NCI-H2029 treated with DMSO at 0.1 percent for 48 hours (cell line): ENCODE measurements at places on chromosomes 6 and 20.

- no peak for DNase-seq
Observed at GRCh38 chr6:128914051-128914450, 31.1 kb downstream of the LAMA2 start.

DNA sequence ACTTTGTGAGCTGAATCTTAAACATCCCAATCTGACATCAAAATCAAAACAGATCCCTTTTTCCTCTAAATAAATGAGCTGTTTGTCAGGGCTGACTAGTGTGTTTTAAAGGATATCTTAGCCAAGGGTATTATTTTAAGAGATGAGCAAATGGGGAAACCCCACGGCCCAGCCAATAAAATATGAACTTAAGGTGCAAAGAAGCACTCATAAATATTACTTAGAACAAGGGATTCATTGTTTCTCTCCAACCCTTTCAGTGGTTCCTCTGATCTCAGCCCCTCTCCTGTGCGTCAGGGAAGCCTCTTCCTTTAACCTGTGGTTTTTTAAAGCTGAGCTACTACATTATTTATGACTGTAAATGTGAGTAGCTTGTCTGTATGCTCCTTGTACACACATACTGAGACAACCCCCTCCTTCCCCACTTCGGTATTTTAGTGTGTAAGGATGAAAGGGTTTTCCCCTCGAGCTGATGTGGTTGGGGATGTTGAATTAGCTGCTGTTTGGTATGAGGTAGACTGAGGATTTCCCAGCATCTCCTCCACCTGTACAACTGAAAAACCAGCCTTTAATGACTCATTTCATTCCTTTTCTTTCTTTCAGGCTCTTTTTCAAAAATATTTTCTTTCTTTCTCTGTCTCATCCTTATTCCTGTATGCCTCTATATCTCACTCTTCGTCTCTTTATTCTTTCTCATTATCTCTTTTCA is 6.5 kb downstream of the BMP5 start:
- no peak for DNase-seq

DNA sequence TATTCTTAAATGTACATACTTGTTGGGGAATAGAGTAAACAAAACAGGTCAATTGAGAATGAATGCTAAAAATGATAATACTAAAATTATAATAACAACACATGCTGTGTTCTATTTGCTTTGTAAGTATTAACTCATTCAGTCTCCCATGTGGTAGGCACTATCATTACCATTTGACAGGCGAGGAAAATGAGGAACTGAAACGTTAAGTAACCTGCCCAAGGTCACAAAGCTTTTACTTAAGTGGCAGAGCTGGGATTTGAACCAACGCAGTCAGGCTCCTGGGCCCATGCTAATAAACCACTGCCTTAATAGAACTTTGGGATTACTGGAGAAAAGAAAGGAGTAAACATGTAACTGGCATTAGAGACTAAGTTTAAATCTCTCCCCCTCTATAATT is 3.8 kb downstream of the NSFL1C start:
- DNase-seq, result no peak

DNA sequence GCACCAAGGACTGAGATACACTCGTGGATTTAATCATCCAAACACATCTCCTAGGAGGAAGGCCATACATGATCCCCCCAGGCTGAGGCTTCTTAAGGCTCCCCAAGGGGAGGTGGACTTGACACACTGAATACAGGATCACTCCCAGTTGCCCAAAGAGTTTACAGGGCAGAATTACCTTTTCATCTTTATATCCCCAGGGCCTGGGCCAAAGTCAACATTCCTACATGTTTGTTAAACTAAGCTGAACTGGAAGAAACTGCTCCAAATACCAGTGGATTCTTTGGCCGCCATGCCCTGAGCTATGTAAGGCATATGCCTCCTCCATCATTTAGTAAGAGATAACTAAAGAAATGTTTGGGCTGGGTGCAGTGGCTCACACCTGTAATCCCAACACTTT is 22.2 kb upstream of the SERPINB1 start:
- no peak for DNase-seq

GRCh38 chr20:17825252-17825959 is 125.6 kb downstream of the BANF2 start:
- no peak for DNase-seq

- no peak for DNase-seq
Observed at GRCh38 chr20:17889226-17889625, 79.4 kb downstream of the SNX5 start.

DNA sequence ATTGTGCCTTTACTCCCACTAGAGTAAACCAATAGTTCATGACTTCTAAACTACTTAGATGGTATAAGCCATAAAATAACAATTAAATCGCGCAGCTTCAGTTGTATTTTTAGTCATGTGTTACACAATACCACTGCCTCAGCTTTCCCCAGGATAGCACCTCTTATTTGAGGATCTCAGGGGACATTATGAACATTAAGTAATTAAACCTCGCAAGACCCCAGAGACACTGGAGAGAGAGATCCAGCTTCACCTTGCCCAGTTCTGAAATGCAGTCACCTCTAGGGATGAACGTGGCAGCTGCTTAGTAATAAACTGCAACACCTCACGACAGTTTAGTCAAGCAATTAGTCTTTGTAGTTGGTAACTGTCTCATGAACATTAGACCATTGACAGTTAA is 87.1 kb downstream of the CFAP61 start:
- no peak for DNase-seq

DNA sequence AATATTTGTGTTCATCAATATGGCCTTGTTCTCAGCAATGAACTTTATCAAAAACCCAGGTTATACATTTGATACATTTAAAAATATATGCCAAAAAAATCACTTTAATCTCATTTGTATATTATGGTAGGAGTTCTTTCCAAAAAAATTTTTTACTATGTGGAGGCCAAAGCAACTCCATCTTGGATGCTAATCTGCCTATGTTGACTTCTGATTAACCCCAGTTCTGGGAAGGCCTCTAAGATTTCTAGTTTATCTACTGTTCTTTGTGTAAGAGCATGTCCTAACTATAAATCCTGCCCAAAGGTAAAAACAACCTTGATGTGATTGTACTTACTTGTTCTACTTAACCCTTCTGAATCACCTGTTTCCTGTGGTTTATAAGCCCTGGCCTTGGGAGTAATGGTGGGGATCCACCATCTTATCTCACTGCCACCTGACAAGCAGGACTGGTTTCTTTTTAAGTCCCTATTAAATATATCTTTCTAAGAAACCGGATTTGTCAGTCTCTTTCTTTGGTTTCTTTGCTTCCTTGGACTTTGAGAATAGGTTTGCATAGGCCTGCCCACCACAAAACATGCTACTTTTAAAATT is 46.7 kb downstream of the RNGTT start:
- DNase-seq, result no peak

DNA sequence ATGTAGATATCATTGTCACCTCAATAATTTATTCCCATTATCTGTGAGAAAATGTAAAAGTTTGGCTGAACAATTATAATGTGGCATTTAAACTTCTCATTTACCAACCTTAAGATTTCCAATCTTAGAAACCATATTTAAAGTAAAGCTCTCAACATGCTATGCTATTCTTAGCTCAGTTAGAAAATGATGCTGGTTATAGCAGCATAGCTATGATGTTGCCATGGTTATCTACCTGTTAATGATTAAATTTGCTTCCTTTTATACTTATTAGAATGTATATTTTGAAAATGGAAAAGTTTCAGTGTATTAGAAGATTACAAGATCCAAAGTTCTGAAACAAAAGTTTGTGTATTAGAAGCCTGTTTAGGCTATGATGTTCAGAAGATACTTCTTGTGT is 110.1 kb downstream of the GPR63 start:
- DNase-seq, result no peak

DNA sequence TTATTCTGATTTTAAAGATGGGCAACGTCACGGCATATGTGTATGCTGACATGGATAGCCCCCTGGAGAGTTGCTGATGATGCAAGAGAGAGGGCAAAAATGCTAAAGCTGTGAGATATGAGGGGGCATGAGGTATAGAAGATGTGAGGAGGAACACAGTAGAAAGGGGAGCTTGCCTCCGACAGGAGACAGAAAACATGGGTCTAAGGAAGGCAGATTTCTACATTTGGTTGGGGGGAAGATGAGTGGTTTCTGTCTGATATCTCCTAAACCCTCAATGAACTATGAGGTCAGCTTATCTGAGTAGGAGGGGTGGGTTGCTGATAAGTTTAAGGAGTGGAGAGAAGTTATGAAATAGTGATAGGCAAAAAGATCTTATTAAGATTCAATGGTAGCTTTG is 6.0 kb downstream of the RNF24 start:
- DNase-seq, result no peak

- DNase-seq, result no peak
Observed at GRCh38 chr6:107827541-107827940, 3.4 kb upstream of the SCML4 start.

- DNase-seq, result no peak
Observed at GRCh38 chr6:169250660-169251059, 3.0 kb downstream of the THBS2 start.

DNA sequence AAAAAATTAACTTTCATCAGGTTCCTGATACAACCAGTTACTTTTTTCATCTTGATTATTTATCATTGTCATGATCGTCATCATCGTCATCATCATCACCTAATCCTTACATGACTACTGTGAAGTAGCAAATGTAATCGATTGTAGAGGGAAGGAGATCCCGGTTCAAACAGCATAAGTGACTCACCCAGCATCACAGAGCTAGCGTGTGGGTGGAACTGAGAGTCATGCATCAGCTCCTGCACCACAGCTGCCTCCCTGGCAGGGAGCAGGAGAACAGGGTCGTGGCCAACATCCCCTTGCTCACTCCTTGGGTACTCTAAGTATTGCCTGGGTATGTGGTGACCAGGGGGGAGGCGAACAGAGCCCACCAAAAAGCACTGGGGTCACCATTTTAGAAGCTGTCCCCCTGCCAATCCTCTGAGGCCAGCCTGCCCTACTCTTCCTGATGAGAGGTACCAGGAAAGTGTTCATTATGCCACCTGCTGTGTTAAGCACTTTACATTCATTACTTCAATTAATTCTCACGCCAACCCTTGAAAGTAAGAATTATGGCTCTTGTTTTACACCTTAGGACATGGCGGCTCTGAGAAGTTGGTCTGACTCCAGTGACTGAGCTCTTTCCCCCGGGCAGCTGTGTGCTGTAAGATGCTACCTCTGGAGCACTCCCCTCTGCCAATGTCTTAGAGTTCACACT is 425.2 kb downstream of the CD83 start:
- no peak for DNase-seq

GRCh38 chr6:119476554-119476953 is 127.0 kb upstream of the MAN1A1 start:
- DNase-seq, result no peak

DNA sequence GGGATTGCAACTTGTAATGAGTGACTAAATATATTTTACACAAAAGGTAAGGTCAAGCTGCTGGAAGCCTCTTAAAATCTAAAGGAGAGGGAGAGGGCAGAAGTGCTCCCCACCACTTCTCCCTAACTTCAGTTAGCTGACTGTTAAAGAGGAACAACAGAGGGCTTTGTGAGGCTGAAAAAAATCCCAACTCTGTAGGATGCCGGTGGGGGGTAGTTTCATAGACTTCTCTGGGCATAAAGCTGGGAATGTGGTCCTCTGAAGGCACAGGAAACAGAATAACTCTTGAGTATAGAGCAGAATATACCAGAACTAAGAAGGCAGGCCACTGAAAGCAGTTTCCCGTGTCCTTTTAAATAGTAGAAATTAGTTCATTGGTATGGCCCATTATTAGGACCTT is 71.6 kb downstream of the KIF6 start:
- no peak for DNase-seq

GRCh38 chr6:57252975-57253374 is 30.9 kb upstream of the RAB23 start:
- DNase-seq, result no peak

DNA sequence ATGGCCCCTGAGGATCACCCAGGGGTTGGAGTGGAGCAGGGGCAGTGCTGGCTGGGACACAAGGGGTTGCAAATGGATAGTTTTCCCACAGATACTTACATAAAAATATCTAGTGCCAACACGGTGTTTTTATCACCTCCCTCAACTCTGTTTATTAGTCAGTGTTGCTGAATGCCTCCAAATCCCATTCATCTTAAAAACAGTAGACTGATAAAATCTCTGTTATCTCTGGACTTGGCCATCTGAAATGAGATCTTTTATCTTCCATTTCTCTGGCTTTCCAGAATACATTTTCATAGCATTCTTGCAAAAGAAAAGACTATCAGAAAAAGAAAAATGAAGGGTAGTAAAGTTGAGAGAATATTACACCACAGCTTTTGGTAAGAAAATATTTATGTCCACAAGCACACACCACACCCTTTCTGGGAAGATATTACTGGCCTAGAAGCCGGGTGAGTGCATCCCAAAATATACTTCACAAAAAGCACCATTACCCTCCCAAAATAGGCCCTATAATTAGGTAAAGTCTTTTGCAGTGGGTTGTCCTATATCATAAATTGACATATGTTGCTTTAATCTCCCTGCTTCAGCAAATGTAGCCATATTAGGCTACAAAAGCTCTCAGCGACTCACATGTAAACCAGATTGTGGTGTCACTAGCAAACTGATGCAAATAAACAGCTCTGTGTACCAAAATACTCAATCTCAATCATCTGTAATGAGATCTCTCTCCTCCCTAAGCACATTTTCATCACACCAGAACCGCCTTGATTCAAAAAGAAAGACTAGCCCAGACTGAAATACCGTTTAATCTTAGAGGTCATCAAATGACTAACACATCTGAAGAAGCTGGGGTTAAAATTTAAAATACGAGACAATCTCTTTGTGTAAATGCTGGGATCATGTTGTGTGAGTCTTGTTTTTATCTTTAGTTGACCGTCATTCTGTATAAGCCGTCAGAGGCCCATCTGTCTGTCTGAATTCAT is 96.7 kb downstream of the FYN start:
- DNase-seq, result no peak
